Endothelial cell of umbilical vein (primary cell): ENCODE measurements at places on chromosomes 12 and 14. TPM values are rescaled to one million over a fixed set of nuclear protein-coding genes. Genes with fewer than 3 reads are reported as not detected.

RND1 gene
- 5.2 and 9.9 TPM in 2 replicates for polyA plus RNA-seq

DNA sequence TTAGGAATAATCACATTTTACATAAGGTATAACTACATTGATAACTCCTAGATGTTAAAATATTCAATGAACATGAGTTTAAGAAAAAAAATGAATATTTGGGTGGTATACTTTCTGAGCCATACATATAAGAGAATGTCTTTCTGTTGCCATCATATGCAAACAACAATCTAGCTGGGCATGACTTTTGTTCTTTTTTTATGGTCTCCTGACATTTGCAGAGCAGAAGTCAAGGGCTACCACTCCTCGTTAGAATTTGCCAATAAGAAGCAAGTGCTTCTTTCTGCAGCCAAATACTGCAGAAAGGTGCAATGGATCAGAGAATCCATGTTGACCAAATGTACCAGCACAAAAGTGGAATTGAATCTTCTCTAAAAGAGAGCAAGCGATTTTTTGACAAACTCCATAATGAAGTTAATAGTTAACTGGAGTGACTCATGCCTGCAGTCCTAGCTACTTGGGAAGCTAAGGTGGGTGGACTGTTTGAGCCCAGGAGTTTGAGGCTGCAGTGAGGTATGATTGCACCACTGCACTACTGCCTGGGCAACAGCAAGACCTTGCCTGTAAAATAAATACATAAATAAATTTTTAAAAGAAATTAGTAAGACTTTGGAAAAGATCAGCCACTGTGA is 25.5 kb upstream of the CCDC91 start:
- DNase-seq = no peak

DNA sequence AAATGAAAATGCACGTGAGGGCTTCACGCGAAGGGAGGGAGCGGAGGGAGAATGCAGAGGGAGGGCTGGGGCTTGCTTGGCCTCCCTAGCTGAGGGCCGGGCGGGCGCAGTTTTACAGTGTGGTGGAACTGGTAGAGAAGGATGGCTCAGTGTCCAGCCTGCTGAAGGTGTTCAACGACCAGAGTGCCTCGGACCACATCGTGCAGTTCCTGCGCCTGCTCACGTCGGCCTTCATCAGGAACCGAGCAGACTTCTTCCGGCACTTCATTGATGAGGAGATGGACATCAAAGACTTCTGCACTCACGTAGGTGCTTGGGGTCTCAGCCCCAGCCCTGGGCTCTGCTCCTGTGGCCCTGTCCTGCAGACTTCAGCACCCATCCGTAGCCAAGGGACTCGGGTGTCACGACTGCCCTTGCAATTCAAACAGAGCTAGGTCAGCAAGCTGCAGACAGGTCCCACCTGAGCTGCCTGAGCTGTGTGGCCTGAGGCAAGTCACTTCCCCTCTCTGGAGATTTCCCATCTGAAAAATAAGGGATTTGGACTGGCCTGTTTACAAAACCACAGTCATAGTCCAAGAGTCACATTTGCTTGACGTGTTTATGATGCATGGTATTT is 18.4 kb downstream of the OTUB2 start:
- DNase-seq = no peak

DNA sequence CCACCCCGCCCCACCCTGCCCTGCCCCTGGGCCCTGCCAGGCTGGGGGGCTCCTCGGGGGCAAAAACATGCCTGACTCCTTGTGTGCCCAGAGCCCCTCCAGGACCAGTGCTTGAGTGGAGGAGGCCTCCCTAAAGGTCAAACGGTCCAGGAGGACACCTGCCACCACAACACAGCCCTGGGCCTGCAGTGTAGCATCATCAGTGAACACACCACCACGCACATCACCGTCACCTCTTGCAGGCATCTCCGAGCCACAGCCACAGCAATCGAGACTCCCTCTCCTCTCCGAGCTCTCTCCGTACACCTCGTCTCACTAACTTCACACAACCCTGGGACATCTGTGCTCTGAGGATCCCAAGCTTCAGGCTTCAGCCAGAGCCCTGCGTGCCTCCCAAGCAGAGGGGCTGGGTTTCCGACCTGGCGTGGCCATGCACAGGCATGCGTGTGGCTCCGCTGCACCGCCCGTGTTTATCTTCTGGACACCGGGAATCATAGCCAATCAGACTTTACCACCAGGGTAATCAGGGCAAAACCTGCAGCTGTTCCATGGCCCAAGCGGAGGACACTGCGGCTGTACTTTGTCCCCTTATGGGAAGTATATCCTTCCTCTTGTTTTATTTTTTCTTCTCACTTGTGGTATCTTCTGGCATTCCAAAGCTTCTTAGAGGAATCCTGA is 6.2 kb upstream of the DIO3 start:
- DNase-seq = no peak

DNA sequence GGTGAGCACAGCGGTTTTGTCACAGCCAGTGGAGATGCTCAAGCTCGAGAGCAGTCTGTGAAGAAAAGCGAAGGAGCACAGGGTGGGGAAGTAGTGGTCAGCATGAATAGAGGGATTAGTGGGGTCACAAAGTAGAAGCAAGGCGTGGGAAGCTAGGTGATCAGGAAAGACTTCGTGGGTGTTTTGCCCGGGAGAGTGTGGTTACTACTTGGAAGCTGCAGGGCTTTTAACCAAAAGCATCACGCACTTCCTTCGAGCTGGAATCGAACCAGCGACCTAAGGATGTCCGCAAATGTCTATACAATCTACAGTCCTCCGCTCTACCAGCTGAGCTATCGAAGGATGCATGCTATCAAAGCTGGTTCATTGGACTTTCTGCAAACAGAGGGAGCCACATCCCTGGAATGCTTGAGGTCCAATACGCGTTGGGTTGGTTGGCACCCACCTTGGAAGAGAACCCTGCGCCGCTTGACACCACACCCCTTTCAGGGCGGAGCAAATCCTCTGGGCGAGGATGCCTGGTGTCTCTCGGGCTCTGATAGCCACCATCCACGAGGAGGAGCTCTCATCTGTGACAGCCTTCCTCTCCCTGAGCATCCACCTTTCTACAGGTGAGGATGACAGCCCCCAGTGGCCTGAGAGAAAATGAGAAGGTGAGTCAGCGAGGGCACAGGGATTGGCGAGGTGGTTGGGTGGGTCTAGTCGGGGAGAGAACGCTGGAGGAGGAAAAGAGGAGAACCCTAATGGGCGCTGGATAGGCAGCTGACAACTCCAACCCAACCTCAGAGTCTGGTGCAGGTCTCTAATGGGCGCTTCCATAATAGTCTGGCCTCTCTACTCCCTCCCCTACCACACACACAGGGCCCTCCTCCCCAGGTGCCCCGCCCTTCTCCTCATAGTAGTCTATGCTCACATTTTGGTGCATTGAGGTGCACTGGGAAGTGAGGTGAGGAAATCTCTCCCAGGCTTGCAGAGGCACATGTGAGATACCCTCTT is 16.0 kb upstream of the OR6S1 start:
- no peak for DNase-seq

- DNase-seq = no peak
Observed at GRCh38 chr12:57868851-57869268, 22.3 kb upstream of the CTDSP2 start.

GRCh38 chr14:104254735-104255400 is 116.5 kb downstream of the KIF26A start:
- no peak for DNase-seq

C12orf60 gene
- polyA plus RNA-seq = 0.52 and 0.57 TPM in 2 replicates

- no peak for DNase-seq
Observed at GRCh38 chr12:32089586-32089985, 17.1 kb upstream of the BICD1 start.

GRCh38 chr12:3246253-3246652 is 169.1 kb downstream of the TSPAN9 start:
- DNase-seq = peak; percentile 7

- DNase-seq = no peak
Observed at GRCh38 chr12:1410794-1411193, 183.6 kb downstream of the FBXL14 start.

GRCh38 chr12:84124211-84124610 is 788.4 kb downstream of the SLC6A15 start:
- DNase-seq = no peak

DNA sequence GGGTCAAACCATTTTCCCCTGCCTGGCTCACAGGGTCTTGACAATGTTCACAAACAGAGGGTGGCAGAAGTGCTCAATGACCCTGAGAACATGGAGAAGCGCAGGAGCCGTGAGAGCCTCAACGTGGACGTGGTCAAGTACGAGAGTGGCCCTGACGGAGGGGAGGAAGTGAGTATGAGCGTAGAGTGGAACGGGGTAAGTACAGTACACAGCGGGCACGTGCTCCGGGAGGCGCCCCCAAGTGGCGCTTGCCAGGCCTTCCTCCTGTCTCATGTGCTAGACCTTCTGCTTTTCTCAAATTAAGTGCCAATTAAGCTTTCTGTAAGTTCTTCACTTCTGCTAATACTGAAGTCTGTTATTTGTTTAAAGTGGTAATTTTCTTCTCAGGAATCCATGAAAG is 35.9 kb downstream of the XRCC3 start:
- peak; percentile 66 for DNase-seq

GRCh38 chr14:53161758-53162435 is 8.8 kb upstream of the DDHD1 start:
- DNase-seq = no peak

- DNase-seq = no peak
Observed at GRCh38 chr12:99804715-99805114, 157.2 kb downstream of the GARIN6 start.

DNA sequence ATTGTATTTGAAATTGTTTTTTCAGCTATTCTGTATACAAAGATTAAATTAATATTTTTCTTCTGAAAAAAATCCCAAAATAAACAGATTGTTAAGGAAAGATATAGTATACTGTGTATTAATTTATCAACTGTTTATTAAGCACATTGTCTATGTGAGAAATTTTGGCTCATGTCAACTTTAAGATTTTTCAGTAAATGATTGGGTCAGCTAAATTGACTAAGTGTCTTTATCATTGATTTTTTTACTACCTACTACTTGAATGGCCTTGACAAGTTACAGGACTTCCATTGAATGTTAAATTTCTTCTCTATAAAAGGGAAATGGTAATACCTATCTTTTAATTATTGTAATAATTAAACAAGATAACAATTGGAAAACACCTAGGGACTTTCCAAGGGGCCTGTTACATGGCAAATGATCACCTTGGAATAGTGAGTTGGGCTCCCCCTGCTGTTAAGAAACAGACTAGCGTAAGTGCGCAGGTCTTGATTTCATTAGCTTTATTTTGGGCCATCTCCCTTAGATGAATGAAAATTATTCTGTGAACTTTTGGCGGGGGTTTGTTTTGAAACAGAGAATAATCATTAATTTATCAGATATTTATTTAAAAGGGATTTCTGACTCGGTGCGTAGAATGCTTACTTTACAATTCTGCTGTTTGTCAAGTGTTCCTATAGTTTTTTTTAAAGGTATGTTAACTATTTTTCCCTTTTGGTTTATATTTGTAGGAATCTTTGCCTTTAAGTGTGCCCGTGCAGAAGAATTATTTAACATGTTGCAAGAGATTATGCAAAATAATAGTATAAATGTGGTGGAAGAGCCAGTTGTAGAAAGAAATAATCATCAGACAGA is 14.5 kb upstream of the CCT2 start:
- DNase-seq = peak; percentile 70

- no peak for DNase-seq
Observed at GRCh38 chr14:73526036-73526984, 10.6 kb upstream of the ACOT1 start.

GRCh38 chr12:48890657-48891418 is 25.2 kb upstream of the RND1 start:
- DNase-seq = peak; percentile 76

DNA sequence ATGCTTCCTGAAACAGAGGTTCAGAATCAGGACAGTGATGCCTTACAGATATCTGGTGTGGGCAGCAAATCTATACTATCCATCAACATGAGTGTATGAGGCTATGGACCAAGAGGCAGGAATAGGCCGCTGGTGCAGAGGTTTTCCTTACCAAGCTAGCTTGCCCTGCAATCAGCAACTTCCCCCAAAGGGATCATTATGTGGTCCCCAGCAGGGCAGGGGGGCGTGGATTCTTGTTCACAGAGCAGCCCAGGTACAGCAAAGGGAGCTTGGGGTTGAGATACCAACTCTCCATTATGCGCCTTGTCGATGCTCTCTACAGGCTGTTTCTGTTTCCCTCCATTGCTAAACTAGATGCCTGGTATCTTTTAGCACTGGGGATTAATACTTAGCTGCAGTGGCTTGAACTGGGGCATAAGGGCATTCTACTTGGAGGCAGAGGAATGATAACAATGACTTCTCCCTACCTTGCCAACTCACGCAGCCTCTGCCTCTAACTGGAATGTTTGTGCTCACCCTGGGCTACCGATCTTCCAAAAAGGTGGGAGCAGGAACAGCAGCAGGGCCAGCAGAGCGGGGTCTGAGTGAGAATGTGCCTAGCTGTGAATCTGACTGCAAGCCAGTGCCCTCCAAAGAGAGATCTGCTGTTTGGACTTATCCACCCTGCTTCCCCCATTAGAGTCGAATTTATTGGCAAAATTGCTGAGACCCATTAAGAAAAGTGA is 10.3 kb upstream of the KRT1 start:
- DNase-seq = no peak

GRCh38 chr14:101395779-101396178 is 165.5 kb upstream of the DIO3 start:
- no peak for DNase-seq

DNA sequence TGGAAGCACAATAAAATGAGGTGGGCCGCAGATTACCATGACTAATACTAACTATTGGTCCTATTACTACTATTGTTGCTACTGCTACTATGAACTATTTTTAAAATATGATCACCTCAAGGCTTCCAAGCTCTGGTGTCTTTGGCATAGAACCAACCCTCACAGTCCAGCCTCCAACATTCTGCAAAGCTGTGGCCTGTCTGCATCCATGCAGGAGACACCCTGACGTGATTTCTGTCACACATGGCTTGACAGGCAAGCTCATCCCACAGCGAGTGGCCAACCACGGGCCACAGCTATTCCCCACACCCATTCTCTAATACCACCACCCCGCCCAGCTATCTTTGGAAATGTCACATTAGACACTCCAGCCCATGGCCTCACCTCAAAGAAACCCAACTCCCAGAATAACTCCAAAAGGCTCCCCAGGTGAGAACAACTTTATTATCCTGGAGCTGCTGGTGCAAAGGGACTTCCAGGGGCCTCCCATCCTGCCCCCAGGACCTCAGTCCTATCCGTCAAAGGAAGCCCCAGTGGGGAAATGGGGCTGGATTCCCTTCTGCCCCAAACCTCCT is 14.4 kb downstream of the ISCU start:
- no peak for DNase-seq

- DNase-seq = peak; percentile 53
Observed at GRCh38 chr14:36227802-36228201, 51.3 kb upstream of the PTCSC3 start.

IKZF4 gene
- 2.5 and 3.4 TPM in 2 replicates for polyA plus RNA-seq

- DNase-seq = no peak
Observed at GRCh38 chr12:10115890-10116289, 14.1 kb downstream of the CLEC7A start.
